ENCODE measurements at places on chromosomes 4 and X.

DNA sequence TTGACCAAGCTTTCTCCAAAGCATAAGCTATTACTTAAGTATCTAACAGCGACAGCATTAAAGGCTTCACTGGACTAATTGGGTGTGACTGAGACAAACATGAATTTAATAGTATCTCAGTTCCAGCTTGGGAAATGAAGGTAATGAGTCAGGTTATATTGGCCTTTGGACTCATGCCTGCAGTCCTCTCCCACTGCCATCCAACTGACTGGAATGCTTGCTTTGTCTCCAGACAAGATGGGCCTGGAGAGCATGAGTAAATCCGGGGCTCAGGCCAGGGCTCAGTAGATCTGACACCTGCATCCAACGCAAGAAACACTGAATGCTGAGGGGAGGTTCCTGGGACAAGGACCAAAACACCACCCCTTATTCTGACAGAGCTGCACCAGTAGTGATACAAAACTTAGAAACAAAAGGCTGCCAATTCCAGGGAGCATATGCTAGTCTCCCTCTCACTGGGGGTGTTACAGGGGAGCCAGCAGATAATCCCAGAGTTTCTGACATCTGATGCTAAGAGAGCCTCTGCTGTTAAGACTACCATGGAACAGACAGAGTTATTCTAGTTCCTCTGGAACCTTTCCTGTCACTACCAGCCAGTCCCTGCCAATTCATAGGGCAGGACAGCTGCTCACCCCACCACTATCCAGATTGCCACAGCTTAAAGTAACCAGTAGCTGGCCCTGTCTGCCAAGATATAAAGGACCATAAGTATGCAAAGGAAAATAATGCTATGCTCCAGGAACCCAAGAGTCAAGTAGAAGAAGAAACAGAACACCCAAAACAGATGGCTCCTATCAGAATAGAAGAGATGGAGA, 293.8 kb downstream of the IQCM start:
- ATAC-seq: no peak

DNA sequence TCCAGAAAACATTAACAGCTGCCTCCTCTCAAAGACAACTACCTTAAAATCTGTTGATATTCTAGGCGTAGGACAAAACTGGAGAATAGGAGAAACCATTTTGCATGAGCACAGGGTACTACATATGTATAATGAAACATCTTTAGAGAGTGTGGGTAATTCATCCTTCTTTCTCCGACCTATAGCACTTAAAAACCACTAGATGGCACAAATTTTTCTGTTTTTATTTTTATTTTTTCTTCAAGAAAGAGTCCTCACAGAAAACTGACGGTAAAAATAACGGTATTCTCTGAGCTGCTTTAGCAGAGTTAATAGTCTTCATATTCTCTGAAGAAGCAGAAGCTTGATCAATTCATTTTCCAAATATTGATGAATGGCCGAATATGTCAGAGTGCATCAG, 14.6 kb downstream of the SMIM31 start:
- no peak for ATAC-seq

- ATAC-seq: no peak
Measured at GRCh38 chr4:57144466-57144865, 34.3 kb upstream of the IGFBP7 start.

DNA sequence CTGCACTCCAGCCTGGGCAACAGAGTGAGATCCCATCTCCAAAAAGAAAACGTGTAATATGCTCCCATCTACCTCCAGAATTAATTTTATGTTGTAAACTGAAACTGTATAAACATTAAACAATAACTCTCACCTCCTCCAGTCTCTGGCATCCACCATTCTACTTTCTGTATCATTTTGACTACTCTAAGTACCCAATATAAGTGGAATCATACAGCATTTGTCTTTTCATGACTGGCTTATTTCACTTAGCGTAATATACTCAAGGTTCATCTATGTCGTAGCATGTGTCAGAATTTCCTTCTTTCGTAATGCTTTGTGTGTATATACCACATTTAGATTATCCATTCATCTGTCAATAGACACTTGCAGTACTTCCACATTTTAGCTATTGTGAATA, 20.6 kb downstream of the F8 start:
- ATAC-seq: no peak

DNA sequence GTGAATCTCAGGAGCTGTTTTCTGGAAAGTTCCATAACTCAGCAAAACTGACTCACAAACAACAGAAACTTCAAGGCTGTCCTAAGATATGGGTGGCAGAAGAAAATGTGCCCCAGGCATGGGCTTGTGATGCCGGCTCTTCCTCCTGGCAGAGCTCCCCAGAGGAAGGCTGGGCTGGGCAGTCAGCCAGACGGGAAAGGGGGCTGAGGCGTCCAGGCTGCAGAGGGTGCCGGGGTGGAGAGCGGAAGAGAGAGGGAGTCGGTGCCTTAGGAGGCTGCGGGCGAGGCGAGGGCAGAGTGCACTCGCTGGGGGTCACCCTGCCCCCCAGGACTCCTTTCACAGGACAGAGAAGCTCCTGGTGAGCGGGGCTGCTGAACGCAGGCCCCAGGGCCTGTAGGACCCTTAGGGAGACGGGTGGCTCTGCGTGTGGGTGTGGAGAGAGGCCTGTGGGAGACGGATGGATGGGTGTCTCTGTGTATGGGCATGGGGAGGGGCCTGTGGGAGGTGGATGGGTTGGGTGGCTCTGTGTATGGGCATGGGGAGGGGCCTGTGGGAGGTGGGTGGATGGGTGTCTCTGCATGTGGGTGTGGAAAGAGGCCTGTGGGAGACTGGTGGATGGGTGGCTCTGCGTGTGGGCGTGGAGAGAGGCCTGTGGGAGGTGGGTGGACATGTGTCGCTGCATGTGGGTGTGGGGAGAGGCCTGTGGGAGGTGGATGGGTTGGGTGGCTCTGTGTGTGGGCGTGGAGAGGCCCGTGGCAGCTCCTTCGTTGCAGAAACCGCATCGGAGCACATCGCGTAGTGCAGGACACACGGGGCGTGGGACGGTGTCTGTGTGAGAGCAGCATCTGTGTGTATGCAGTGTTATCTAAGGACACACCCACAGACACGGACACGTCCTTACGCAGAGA, 15.9 kb downstream of the PCGF3 start:
- ATAC-seq: no peak

DNA sequence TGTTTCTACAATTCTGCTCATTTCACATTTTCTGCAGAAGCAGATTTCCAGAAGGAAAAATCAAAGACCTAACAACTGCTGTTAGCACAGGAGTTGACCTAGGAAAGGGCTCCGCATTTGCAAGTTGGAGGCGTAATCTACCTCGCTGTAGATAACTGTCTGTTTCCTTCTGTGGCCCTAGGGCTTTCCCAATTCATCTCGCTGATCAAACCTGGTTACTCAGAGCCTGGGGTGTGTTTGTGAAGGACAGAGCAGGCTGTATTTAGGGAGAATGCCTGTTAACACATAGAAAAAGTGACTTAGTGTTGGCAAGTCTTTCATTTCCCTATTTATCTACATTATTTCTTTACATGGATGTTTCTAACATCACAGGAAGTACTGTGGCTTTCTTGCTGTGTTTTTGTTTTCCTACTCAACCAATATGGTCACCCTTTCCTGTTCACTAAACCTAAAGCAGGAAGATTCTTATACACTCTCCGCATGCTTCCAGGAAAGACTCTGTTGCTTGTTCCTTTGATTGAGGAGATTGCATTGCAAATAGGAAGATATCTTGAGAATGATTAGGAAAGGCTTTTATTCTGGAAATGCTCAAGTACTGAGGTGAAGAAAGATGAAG, 40.5 kb downstream of the AGA start:
- no peak for ATAC-seq

- no peak for ATAC-seq
Measured at GRCh38 chr4:156962528-156962974, 9.0 kb downstream of the PDGFC start.

DNA sequence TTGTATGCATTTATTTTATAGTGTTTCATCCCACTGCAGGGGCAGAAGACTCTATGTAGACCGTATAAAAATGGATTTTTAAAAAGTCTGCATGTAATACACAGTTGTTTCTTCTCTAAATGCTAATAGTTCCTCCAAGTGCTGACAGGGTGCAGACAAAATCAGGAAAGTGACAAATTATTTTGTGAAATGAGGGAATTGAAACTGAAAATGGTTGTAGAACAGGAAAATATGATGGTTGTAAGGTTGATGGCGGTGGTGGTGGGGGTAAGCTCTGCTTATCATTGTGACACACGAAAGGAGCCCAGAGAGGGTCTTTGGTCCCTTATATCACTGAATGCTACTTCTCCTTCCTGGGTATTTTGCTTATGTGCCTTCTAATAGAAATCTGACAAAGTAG, 4.3 kb downstream of the IL15 start:
- ATAC-seq: no peak

DNA sequence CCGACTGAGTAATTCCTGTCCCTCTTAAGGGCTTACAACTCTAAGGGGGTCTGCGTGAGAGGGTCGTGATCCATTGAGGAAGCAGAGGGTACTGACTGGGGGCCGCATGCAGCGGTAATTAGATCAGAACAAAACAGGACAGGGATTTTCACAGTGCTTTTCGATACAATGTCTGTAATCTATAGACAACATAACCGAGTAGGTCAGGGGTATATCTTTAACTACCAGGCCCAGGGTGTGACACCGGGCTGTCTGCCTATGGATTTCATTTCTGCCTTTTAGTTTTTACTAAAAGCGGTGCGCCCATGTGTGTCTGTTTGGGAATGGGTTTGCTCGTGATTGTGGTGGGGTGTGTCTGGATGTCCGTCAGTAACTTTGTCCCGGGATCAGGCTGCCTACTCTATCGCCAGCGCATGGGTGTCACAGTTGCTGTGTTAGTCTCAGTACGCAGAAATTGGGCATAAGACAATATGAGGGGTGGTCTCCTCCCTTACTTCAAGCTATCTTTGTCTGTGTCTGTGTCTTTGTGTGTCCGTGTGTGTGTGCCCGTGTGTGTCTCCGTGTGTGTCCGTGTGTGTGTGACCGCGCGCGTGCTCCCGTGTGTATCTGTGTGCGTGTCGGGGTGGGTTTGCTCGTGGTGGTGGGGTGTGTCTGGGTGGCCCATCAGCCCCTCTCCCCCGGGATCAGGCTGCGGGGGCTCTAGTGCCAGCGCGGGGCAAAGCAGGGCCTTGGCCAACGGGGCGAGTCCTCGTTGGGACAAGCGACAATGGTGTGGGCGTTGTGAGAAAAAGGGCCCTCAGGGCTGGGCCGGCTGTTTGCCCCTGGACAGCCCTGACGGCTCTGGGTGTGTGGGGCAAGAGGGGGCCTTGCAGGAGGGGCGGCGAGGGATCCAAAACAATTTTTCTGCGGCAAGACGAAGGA, 10.4 kb downstream of the FRG2 start:
- ATAC-seq: no peak

DNA sequence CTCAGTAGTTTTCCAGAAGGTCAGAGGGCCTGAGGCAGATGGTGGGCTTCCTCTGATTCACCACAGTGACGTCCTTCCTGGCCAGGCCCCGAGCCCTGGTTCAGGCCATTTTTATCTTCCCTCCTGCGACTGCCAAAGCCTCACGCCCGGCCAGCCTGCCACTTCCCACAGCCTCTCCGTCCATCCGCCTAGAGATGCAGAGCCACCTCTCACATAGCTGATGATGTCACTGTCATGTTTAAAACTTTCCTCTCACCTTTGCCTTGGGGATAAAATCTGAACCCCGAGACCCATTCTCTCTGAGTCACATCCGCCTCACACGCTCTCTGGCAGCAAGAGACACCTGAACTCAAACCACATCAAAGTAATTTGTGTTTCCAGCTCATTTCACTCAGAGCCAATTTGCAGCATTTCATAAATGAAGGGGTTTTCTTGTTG, 175.3 kb downstream of the QDPR start:
- ATAC-seq: peak; percentile 96

DNA sequence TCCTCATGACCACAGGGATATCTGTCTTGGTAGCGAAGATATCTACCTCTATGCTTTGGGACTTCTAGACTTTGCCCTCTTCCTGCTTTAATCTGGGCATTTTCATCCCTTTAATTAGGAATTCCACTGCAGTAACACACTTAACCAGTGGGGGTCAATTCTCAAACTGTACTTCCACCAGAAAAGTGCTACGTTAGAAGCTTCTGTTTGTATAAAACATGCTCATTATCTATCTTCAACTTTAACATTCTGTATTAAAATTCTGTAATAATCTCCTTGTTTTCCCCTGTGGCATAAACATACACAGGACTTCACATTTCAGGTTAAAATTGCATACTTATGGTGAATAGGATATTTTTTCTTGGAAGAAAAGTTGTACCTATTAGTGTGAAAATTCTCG, 105.6 kb downstream of the AMMECR1 start:
- ATAC-seq: no peak

- no peak for ATAC-seq
Measured at GRCh38 chrX:50718776-50719175, 95.2 kb downstream of the SHROOM4 start.

DNA sequence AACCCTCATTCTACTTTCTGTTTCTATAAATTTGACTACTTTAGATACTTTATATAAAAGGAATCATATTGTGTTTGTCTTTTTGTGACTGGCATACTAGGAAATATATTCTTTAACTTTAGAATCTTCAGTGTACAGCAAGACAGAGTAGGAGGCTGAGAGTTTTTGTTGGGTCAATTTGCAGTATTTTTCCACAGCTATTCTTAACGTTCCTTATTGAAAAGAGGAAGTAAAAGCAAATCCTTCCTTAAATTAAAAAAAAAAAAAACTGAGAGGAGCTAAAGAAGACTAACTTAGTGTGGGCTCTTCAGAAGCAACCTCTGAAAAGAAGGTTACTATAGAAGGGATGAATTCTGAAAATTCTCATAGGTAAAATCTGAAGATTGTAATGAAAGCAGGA, 1194.6 kb downstream of the ADGRL3 start:
- ATAC-seq: no peak

DNA sequence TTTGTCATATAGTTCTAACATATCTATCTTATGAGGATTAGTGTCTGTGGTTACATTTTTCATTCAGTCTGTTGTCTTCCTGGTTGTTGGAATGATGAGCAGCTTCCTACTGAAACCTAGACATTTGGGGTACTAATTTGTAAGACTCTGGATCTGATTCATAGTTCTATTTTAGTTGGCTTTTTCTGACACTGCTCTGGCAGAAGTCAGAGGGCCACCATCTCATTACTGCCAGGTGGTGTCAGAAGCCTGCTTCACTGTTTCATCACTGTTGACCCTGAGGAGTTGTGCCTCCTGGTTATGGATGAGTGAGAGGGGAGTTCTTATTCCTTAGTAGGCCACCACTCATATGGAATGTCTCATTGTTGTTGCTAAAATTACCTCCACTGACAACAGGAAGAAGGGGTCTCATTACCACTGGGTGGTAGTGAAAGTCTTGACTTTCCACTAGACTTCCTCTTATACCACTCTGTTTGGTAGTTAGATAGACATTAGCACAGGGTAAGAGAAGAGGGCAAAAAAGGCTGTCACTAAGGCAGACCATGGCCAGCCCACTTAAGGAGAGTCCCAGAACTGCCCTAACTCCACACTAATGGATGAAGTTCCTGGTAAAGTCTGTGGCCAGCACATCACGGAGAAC, 395.2 kb downstream of the SPOCK3 start:
- ATAC-seq: no peak

- no peak for ATAC-seq
Measured at GRCh38 chr4:124953486-124953885, 241.0 kb upstream of the ANKRD50 start.

GRCh38 chr4:20532871-20533870, 167.1 kb upstream of the PACRGL start:
- no peak for ATAC-seq
